Activated CD8-positive, alpha-beta T cell treated with anti-CD3 and anti-CD28 coated beads for 36 hours (primary cell): ENCODE measurements at places on chromosomes 6 and 20.

- DNase-seq = no peak
Observed at GRCh38 chr6:158622545-158623190, 21.9 kb downstream of the DYNLT1 start.

- DNase-seq = peak; percentile 42
Observed at GRCh38 chr20:11204926-11205768, 531.3 kb upstream of the JAG1 start.

GRCh38 chr6:87925373-87926060 lies 122.1 kb upstream of the SPACA1 start:
- DNase-seq = peak; percentile 32

DNA sequence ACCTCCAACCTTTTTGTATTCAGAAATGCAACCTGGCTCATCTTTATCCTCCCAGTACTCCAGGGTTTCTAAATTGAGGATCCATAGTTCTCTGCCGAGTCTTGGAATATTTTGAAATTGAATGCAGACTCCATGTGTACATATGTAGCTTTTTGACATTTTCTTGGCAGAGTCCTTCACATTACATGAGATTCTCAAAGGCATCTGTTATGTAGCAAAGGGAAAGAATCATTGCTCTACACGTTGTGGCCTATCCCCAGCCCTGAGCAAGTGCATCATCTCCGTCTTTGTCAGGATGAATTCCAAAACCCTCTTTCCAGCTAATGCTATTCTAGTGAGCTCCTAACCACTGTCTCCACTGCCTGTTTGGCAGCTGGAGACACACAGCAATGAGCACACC lies 742.9 kb downstream of the DHX35 start:
- DNase-seq = no peak

DNA sequence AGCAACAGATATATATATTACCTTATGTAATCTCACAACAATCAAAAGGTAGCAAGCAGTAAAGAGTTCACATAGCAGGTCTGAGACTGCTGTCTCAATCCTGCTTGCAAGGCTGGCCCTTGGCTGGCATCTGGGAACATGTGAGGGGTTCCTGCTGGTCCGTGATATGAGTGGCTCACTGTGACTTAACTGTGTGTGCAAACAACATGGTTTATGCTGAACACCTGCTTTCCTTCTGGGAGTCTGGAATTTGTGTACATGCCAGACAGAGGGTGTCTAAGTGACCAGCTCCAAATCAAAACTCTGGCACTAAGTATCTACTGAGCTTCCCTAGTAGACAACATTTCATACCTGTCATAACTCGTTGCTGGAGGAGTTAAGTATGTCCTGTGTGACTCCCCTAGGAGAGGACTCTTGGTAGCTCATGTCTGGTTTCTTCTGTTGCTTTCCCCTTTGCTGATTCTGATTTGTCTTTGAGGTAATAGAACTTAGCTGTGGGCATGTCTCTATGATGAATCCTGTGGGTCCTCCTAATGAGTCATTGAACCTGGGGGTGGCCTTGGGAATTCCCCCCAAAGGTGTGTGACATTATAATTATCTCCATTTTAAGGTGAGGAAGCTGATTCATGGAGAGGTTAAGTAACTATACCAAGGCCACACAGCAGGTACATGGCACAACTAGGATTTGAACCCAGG lies 131.6 kb upstream of the NEDD9 start:
- peak; percentile 86 for DNase-seq

GRCh38 chr6:42339991-42340401 lies 111.7 kb downstream of the TRERF1 start:
- peak; percentile 59 for DNase-seq

- DNase-seq = no peak
Observed at GRCh38 chr20:934186-934840, 18.2 kb upstream of the ANGPT4 start.

GRCh38 chr20:2303673-2304072 lies 7.9 kb downstream of the TGM3 start:
- no peak for DNase-seq

GRCh38 chr6:127533011-127533410 lies 13.9 kb upstream of the MTCL3 start:
- DNase-seq = no peak

- no peak for DNase-seq
Observed at GRCh38 chr6:144447472-144447871, 162.3 kb downstream of the UTRN start.

- no peak for DNase-seq
Observed at GRCh38 chr20:6489361-6490171, 277.9 kb upstream of the BMP2 start.

GRCh38 chr20:9660236-9660868 lies 146.0 kb downstream of the LAMP5 start:
- DNase-seq = peak; percentile 13

GRCh38 chr20:6708010-6708409 lies 59.5 kb upstream of the BMP2 start:
- no peak for DNase-seq

DNA sequence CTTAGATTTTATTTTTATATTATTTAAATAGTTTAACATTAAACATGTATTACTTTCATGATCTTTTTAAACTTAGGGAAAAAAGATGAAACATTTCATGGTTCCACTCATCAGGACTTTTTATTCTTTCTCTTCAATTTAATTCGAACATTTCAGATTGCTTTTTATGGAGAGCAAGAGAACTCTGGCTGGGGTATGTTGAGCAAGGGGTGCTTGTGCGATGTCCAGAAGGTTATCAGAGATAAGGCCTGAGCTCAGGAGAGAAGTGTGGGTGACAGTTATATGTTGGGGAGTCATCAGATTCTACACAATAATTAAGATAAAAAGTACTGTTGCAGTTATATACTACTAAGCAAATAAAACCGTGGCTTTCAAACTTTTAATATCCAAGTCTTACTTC lies 37.5 kb downstream of the FKBP5 start:
- no peak for DNase-seq

DNA sequence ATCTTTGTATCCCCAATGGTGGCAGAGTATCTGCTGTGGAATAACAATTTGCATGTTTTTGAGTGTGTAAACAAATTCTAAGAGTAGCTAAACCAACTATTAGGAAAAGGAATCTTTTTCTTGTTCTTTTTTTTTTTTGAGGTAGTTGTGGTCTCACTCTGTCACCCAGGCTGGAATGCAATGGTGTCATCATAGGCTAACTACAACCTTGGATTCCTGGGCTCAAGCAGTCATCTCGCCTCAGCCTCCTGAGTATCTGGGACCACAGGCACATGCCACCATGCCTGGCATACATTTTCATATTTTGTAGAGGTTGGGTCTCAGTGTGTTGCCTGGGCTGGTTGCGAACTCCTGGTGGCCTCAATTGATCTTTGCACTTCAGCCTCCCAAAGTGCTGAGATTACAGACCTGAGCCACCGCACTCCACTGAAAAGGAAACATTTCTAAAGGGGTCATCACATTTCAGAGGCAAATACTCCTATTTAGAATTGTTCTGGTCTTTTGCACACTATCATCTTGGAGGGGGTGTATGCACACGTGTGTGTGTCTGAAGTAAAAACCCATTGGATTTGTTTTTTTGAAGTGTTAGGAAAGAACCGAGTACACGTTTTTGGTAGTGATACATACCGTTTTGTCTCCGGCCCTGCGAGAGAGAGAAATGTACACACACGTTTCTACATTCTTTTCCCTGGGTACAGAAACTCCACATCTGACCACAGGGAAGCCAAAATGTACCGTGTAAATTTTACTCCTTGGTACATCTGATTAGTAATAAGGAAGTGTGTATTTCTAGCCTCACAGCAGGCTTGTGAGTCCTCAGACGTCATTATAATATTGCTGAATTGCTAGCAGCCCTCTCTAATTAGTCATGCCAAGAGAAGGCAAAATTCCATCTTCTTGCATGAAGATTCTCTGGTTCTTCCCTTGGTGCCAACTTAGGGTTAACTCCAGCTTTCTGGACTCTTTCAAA lies 183.6 kb downstream of the JARID2 start:
- no peak for DNase-seq

DNA sequence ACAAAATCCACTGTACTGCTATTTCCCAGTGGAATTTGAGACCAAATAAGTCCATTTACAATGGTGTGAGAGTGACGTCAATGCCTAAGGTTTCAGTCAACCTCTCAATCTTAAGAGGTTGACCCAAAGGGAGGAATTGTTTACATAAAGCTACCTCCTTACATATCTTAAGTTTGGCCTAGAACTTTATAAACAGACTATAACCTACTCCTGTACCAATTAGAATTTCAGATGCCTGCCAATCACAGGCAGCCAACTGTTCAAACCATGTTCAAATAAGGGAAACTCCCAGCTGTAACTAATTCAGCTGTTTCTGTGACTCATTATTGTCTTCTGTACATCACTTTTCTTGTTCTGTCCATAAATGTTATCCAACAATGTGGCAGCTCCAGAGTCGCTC lies 14.5 kb downstream of the LGSN start:
- no peak for DNase-seq

DNA sequence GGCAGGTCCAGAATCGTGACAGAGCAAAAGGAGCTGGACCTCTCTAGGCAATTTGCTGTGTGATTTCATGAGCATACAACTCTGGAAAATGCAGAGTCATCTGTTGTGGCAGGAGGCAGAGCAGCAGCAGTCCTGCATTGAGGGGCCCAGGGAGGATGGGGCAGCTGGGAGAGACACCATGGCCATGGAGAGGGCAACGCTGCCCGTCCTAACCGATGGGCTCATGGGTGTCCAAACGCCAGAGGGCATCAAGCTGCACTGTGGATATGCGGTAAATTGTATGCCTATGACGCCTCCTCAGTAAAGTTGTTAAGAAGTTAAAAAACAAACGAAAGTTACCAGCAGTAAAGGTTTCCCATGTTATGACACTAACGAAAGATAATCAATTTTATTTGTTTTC lies 42.2 kb upstream of the DACT2 start:
- DNase-seq = no peak

- no peak for DNase-seq
Observed at GRCh38 chr20:7505835-7506221, 434.4 kb downstream of the HAO1 start.

GRCh38 chr6:152642578-152643375 lies 5.6 kb upstream of the SYNE1 start:
- DNase-seq = peak; percentile 51

- no peak for DNase-seq
Observed at GRCh38 chr6:20802596-20802995, 268.3 kb downstream of the CDKAL1 start.

DNA sequence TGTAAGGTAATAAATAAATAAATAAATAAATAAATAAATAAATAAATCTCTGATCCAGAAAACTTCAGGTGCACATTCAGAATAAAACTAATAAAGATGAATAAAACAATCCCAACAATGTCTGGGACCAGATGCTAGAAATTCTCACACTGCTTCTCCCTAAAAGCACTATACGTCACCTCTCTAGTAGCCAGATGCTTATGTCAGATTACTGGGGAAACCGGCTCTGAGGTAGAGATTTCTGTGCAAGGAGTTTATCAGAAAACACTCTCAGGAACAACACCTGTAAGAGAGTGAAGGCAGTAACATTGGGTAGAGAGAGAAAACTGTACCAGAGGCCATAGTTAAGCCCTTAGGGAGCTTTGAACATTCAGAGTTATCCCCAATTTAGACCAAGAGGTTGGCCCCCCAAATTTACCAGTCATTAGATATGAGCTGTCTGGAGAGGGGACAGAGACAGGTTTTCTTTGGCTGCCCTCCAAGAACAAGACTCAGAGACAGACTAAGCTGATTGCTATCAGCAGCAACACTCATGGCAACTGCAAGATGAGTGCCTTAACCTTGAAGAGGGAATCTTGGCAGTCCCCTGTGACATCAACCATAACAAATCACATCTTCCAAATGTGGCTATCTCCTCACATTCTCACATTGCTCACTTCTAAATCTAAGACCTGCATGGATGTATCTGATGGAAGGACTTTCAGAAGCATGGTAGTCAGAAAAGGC lies 151.2 kb upstream of the BMP5 start:
- DNase-seq = no peak

DNA sequence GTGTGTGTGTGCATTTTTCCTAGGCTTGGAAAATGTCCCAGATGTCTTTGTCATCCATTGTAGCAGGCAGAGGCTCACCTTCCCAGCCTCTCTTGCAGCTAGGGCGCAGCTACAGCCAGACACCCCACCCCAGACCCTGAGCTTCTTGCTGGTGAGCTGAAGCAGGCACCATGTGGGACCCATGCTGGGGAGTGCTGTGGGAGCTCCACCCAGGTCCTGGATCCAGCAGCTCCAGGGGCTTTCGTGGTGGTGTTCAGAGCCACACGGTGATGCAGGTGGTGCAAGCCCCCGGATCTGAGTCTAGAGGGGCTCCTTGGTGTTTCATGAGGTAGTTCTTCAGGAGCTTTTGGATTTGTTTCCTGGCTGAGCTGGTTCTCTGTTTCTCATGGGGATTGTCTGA lies 56.0 kb upstream of the ZFP64 start:
- no peak for DNase-seq

- no peak for DNase-seq
Observed at GRCh38 chr6:107637316-107638315, 147.7 kb downstream of the SOBP start.

DNA sequence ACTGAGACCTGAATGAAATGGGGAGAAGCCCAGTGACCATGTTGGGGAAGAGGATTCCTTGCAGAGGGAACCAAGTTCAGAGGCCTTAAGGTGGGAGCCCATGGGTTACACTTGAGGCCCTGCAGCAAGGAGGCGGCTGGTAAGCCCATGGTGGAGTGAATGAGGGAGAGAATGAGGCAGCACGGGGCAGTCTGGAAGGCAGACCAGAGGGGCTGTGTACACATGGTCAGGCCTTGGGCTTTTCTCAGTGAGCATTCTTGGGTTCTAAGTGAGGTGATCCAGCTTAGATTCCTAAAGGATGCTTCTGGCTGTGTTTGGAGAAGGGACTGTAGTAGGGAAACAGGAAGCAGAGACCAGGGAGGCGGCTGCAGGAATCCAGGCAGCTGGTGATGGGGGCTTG lies 19.0 kb downstream of the RNF114 start:
- no peak for DNase-seq

DNA sequence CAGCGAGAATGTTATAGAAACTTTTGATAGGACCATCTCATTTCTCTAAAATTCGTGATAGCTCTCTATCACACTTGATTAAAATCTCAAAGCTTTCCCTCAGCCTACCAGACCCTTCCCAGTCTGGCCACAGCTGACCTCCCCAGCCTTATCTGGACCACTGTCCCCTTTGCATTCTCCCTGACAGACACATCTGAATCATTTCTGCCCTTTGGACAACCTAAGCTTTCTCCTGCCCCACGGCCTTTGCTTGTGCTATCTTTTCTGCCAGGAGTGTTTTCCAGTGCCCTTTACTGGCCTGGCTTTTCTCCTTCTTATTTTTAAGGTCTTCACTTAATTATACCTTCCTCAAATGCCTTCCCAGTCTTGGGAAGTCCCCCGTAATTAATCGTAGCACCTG lies 136.0 kb upstream of the RNF24 start:
- no peak for DNase-seq
